Cardiac atrium fibroblast (primary cell): ENCODE measurements at places on chromosomes 5 and 9. TPM values are rescaled to one million over a fixed set of nuclear protein-coding genes. Genes with fewer than 3 reads are reported as not detected.

Gene PCDHGB7
- 7.8 and 14.4 TPM in 2 replicates for total RNA-seq

Gene CD180
- total RNA-seq = 0.49 TPM in 1 of 2 replicates, not detected in the other

Gene KIAA0825
- 2.3 and 2.9 TPM in 2 replicates for total RNA-seq

Gene ZNF366
- 0.49 TPM in 1 of 2 replicates, not detected in the other for total RNA-seq

Gene CTNND2
- total RNA-seq = not detected in 2 replicates

Gene ANKRD18B
- total RNA-seq = not detected in 2 replicates

Gene TMEM38B
- 3.2 and 4.2 TPM in 2 replicates for total RNA-seq

Gene GALNT12
- 0.54 and 0.65 TPM in 2 replicates for total RNA-seq

Gene TLX3
- total RNA-seq = not detected in 2 replicates

Gene GRXCR2
- not detected in 2 replicates for total RNA-seq

Gene PCDHGA10
- 3.4 and 5.0 TPM in 2 replicates for total RNA-seq

Gene CCDC180
- total RNA-seq = under 0.01 TPM in 1 of 2 replicates, not detected in the other

Gene OR1N1
- total RNA-seq = not detected in 2 replicates

Gene FAM221B
- not detected in 2 replicates for total RNA-seq

Gene FOXI1
- not detected in 2 replicates for total RNA-seq

Gene PLAC8L1
- total RNA-seq = not detected in 2 replicates

Gene LCP2
- total RNA-seq = not detected in 2 replicates

Gene FAM81B
- not detected in 2 replicates for total RNA-seq

Gene SPINK1
- total RNA-seq = not detected in 2 replicates

Gene CERT1
- total RNA-seq = 9.9 and 14.3 TPM in 2 replicates

Gene FOXD4L5
- not detected in 2 replicates for total RNA-seq

Gene GLDC
- 1.1 and 3.4 TPM in 2 replicates for total RNA-seq

Gene OR1Q1
- total RNA-seq = not detected in 2 replicates

Gene PAX5
- not detected in 2 replicates for total RNA-seq

Gene LECT2
- not detected in 2 replicates for total RNA-seq

Gene PCDHGA2
- 2.5 and 5.8 TPM in 2 replicates for total RNA-seq

Gene DMRT3
- total RNA-seq = not detected in 2 replicates

Gene TMEM215
- not detected in 2 replicates for total RNA-seq

Gene SH3PXD2B
- 32.5 and 51.2 TPM in 2 replicates for total RNA-seq

Gene TMEM174
- not detected in 2 replicates for total RNA-seq
